ENCODE measurements at places on chromosomes 11 and 22. TPM values are rescaled to one million over a fixed set of nuclear protein-coding genes. Genes with fewer than 3 reads are reported as not detected.
A peak's percentile ranks its signal among the peaks of the same experiment; 100 is the strongest.

Gene UCP2
- total RNA-seq = 27.4 TPM

DNA sequence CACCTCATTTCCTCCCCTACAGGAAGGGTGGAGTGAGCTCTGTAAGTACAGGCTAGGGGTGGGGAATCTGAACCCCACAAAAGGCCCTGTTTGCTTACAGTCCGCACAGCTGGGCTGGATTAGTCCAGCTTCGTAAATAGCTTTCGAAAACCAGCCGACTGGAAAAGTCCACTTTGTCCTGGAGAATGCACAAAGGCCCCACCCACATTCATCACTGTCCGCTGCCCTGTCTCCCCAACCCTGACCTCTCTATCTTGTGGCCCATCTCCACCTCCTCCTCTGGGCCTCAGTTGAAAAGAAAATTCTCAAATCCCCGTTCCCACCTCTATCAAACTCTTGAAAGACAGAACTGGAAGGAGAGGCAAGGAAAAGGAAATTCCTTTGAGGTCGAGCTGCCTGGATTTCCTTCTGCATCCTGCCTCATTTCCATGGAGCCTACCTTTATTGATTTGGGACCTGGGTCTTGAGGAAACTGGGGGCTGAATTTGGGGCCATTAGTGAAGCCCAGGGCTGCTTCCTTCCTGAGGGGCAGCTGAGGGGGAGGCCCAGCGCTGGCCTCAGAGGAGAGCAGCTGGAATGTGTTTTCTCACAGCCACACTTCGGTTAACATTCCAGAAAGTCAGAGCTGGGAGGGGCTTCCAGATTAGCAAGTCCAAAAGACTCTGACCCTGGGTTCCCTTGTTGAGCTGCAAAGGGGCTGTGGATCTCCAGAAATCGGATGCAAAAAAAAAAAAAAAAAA is 147.6 kb downstream of the FBXO7 start:
- H3K4me1 ChIP-seq = no peaks in the 10 kb centered on the region
- no peaks in the 10 kb centered on the region for H3K36me3 ChIP-seq
- peak; percentile 71 for DNase-seq
- H3K27me3 ChIP-seq = no peaks in the 10 kb centered on the region
- H3K4me3 ChIP-seq = no peak overlapping the region

- H3K27ac ChIP-seq = no peak overlapping the region
- no peak overlapping the region for H3K4me3 ChIP-seq
- DNase-seq = no peak
Measured at GRCh38 chr11:45777127-45777969, 27.6 kb upstream of the SLC35C1 start.

Gene IGLL1
- not detected for total RNA-seq

DNA sequence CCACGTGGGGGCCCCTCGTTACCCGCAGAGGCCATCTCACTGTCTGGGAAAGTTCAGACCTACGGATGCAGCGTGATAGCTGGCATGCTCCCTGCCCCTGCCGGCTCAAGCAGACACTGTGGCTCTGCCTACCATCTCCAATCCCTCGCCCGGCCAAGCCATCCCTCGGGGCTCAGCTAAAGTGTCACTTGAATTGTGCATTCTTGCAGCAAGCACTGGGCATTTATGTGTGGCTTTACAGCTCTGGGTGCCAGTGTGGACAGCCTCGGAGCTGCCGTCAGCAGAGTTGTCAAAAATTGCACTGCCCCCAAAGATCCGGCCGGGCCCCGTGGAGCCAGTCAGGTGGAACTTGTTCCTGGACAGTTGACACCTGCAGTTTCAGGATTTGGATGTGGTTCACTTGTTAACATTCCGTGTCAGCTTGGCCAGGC is 75.0 kb upstream of the FGF3 start:
- no peak overlapping the region for H3K4me3 ChIP-seq
- H3K36me3 ChIP-seq = no peaks in the 10 kb centered on the region
- peak; percentile 74 for DNase-seq
- H3K27me3 ChIP-seq = no peaks in the 10 kb centered on the region
- no peaks in the 10 kb centered on the region for H3K4me1 ChIP-seq

DNA sequence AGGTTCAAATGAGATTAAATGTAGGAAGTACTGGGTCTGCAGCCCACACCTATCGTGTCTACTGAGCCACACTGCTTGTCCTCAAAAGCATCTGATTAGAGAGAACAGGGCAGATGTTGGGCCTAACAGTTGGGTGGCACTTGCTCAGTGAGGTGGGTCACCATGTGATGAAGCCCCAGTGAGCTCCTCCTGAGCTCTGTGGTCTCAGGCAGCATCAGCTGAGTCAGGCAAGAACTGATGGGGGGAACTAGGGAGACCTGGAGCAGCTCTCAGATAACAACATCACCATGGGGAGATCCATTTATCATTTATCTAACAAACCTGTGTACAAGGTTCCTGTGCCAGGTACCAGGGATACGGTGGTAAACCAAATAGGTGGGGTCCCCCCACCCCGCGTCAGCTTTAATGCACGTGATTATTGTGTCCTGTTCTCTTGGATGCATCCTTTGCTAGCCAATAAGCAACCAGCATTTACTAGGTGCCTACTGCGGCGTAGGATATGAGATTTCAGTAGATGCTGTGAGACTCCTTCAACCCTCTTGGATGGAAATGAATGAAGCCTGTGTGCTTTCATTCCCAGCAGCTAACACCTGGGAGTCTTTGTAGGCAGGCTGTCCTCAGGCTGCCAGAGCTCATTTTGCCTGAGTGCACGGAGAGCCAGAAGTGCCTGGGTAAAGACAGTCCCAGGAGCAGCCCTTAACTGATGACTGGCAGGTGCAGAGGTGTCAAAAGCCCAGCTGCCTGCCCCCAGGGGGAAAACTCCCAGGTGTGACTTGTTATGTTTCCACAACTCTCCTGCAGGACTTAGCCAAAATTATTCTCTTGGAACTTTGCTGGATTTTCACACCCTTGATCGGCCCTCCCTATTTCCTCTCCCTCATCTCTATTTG is 73.6 kb upstream of the NARS2 start:
- H3K4me1 ChIP-seq = no peaks in the 10 kb centered on the region
- no peak for DNase-seq
- no peaks in the 10 kb centered on the region for H3K36me3 ChIP-seq
- H3K27ac ChIP-seq = no peak overlapping the region
- no peak overlapping the region for H3K4me3 ChIP-seq
- H3K27me3 ChIP-seq = no peaks in the 10 kb centered on the region

DNA sequence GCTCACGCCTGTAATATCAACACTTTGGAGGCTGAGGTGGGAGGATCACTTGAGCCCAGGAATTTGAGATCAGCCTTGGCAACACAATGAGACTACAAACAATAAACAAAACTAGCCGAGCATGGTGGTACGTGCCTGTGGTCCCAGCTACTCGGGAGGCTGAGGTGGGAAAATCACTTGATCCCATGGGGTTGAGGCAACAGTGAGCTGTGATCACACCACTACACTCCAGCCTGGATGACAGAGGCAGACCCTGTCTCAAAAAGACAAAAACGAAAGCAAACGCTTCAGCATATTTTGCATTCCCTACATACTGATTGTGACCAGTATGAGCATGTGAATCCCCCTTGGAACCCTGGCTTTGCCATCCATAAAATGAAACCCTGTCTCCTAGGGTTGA is 33.9 kb upstream of the MN1 start:
- no peak overlapping the region for H3K4me3 ChIP-seq
- H3K27ac ChIP-seq = no peak overlapping the region
- no peaks in the 10 kb centered on the region for H3K27me3 ChIP-seq

DNA sequence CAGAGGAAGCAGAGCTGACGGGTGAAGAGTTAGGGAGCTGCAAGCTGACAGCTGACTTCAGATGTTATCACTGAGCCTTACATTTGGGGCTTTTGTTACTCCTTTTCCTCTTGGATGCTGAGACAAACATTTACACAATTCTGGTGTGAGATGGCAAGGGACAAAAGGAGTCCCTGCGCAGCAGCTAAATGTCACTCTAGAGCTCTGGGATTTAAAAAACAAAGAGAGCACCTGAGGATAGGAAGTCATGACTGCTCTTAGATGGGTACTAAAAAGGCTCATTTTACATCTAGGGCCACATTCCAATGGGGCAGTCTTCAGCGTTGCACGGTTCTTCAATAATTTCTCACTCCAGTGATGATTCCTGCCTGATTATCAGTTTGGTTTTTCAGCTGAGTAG is 204.5 kb downstream of the RAB38 start:
- H3K27me3 ChIP-seq = no peaks in the 10 kb centered on the region
- no peak overlapping the region for H3K4me3 ChIP-seq
- H3K4me1 ChIP-seq = peaks cover 2% of the 10 kb centered on the region
- DNase-seq = no peak
- H3K36me3 ChIP-seq = no peaks in the 10 kb centered on the region

DNA sequence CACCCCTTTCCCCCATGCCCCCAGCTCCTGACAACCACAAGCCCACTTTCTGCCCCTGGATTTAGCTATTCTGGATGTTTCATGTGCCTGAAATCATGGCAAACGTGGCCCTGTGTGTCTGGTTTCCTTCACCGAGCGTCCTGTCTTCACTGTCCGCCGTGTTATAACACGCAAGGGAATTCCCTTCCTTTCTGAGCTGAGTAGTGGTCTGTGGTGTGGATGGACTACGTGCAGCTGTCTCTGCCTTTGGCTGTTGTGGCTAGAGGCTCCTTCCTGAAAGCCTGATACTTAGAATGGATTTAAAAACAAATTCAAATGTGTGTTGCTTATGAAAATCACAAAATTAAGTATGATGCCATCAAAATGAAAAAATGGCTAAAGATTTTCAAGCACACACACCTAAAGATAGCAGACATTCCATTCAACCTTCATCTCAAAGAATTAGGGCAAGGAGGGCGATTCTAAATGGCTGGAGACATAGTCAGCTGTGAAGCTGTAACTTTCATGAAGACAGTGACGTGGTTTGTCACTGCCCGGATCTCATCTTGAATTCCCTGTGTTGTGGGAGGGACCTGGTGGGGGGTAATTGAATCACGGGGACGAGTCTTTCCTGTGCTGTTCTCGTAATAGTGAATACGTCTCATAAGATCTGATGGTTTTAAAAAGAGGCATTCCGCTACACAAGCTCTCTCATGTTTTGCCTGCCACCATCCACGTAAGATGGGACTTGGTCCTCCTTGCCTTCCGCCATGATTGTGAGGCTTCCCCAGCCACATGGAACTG is 30.5 kb downstream of the KCNQ1 start:
- H3K4me3 ChIP-seq = no peak overlapping the region
- no peak overlapping the region for H3K27ac ChIP-seq
- H3K4me1 ChIP-seq = no peaks in the 10 kb centered on the region
- H3K36me3 ChIP-seq = no peaks in the 10 kb centered on the region
- DNase-seq = no peak
- no peaks in the 10 kb centered on the region for H3K27me3 ChIP-seq

Gene APOA5
- total RNA-seq = not detected

Gene XKR3
- total RNA-seq = not detected

DNA sequence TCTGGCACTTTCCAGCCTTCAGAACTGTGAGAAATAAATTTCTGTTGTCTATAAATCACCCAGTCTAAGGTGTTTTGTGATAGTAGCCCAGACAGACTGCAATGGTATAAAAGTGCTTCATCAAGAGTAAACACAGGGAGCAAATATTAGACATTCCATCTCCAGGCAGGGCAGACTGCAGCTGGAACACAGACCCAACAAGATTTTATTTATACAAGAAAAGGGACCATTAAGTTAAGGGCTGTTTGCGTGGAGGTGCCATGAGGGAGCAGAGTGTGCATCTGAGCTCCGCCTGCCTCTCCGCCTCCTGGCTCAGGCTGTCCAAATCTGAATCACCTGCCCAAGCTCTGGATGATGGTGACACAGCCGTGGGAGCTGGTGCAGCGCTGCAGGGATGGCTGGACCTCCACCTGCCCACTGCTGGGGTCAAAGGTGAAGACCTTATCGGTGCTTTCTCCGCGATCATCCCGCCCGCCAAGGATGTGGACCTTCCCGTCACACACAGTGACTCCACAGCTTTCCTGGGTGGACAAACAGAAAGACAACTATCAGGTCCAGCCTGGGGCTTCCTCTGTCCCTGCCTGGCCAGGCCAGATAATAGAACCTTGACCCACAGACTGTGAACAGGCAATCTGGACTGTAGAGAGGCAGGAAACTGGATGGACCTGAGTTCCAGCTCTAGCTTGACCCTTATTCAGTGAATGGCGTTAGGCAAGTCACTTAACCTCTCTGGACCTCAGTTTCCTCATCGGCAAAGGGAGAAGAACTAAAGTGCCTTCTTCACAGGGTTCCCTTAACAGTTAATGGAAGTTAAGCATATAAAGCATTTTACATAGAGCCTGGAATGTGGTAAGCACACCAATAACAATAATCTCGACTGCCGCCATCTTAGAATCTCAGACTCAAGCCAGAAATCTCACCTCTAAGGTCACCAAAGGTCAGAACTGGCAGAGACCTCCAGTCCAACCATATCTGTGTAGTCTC is 10.5 kb downstream of the KLHL35 start:
- no peak overlapping the region for H3K27ac ChIP-seq
- H3K36me3 ChIP-seq = no peaks in the 10 kb centered on the region
- no peaks in the 10 kb centered on the region for H3K27me3 ChIP-seq
- H3K4me1 ChIP-seq = no peaks in the 10 kb centered on the region
- DNase-seq = no peak
- H3K4me3 ChIP-seq = no peak overlapping the region

- no peak overlapping the region for H3K27ac ChIP-seq
- H3K27me3 ChIP-seq = no peaks in the 10 kb centered on the region
- H3K36me3 ChIP-seq = no peaks in the 10 kb centered on the region
- no peak overlapping the region for H3K4me3 ChIP-seq
- no peaks in the 10 kb centered on the region for H3K4me1 ChIP-seq
Measured at GRCh38 chr11:67633758-67634365, 4.1 kb upstream of the NUDT8 start.

DNA sequence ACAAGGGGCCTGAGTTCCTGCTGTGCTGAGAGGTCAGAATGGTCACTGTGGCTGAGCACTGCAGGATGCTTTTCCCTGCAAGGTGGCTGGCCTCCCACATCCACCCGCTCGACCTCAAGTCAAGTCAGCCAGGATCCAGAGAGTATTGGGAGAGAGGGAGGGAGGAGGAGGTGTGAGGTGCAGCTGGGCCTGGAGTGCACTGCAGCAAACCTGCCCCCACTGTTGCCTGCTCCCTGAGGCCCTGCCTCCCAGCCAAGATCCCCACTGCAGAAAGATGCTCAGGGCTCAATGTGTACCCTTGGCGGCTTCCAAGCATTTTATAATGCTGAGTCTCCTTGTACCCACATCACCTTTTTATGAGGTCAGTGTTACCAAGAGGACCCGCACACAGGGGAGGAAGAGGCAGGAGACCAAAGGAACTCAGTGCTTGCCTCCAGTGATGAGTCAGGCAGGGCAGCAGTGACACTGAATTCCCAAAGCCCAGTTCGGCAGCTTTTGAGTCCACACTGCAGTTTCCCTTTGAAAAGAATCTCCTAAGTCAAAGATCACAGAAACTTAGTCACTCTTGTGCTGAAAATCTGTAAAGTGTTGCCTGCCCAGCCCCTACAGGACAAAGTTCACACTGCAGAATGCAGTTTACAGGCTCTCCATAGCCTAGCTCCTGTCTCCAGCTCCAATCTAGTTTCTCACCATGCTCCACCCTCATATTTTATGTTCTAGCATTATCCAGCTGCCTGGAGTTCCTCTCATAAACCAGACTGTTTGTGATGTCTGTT is 3.1 kb downstream of the ENDOD1 start:
- no peaks in the 10 kb centered on the region for H3K36me3 ChIP-seq
- no peak overlapping the region for H3K27ac ChIP-seq

DNA sequence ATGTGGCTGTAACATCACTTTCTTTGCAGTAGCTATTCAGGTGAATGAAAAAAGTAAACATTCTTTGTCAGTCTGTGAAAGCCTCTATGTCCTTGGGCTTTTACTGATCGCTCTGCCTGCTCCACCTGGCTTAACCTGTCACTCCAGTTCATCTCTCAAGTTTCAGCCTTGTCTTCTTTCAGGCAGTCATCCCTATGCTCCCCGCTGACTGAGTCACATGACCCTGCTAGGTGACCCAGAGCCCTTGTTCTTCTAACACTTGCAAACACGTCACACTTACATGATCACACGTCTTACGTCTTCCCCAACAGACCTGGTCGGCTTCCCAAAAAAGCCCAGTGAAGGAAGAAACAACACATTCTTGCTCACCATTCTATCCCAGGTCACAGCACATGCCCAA is 499.3 kb upstream of the TENM4 start:
- H3K36me3 ChIP-seq = no peaks in the 10 kb centered on the region
- H3K27me3 ChIP-seq = peaks cover 2% of the 10 kb centered on the region
- H3K4me3 ChIP-seq = no peak overlapping the region
